Stomach (tissue), 19 donors: ENCODE measurements at places on chromosomes 16 and 17. TPM values are rescaled to one million over a fixed set of nuclear protein-coding genes. Genes with fewer than 3 reads are reported as not detected.

DNA sequence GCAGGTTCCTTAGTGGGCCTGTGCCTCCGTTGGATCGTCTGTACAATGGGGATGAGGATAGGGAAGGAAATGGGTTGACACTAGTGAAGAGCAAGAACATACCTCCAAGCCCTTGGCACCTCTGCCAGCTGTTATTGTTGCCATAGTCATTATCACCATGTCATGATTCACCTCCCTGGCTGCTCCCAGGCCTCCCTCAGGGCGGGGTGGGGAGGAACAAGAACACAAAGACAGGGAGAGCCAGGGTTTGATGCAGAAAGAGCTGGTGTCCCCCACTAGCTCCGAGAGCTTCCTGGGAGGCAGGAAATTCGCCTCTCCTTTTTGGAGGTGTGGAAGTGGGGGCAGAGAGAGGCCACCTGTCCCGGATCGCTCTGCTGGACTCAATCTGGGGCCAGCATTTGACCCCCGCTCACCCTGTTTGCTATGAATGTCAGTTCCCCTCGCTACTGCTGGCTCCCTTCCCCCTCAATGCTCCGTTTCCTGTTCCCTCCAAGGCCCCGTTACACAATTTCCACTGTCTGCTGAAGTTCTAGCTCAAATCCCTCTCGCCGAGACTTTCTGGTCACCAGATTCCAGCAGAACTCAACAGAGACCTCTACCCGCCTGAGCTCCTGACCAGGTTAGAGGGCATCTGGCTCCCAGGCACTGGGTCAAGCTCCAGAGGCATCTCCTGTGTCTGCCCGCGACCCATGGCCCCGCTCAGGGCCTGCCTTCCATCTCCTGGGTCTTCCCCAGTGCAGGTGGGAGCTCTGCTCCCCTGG lies 9.1 kb downstream of the TIMP2 start:
- no peaks in the 10 kb centered on the region for H3K27me3 ChIP-seq
- H3K4me1 ChIP-seq = peaks cover 97% of the 10 kb centered on the region
- DNase-seq = no peak
- no peak overlapping the region for H3K4me3 ChIP-seq

- H3K36me3 ChIP-seq = no peaks in the 10 kb centered on the region
- DNase-seq = no peak
- no peaks in the 10 kb centered on the region for H3K27me3 ChIP-seq
- H3K27ac ChIP-seq = no peak overlapping the region
- H3K4me1 ChIP-seq = no peaks in the 10 kb centered on the region
These were observed 353.0 kb upstream of the EEF2KMT start for GRCh38 chr16:5450409-5451104.

DNA sequence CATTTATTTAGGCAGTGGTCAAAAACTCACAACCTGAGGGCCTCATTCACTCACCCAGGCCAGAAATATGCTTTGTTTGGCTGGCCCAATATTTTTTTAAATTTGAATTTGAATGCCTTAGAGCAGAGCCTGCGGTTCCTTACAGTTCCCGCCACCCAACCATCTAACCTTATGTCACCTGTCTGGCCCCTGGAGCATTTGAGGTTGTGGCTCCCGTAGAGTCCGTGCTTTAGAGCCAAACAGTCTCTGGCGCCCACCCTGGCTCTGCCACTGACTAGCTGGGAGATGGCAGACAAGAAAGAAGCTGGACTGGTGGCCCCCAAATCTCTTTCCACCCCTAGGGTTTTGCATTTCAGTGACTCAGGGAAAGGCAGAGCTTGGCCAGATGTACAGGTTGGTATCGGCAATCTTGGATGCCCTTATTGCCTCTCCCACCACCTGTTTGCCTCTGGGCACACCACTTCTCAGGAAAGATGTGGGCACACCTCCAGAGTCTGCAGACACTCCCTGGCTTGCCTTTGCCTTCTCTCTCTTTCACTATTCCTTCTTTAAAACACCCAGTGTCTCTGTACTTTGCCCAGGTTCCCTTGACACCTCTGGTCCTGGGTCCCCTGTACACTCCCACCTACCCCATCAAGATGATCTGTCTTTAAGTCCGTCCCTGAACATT lies 1.9 kb upstream of the MAP3K14 start:
- H3K27me3 ChIP-seq = no peaks in the 10 kb centered on the region
- no peak overlapping the region for H3K4me3 ChIP-seq
- H3K36me3 ChIP-seq = no peaks in the 10 kb centered on the region
- H3K4me1 ChIP-seq = peaks cover 37% of the 10 kb centered on the region
- peak overlapping the region; percentile 96 for H3K27ac ChIP-seq
- DNase-seq = peak; percentile 56

GRCh38 chr16:66427036-66427860 lies at the start of gene BEAN1:
TSS of gene BEAN1 (plus strand) at chr16:66427295. CDS start at chr16:66437677, 10,382 bp downstream.
- H3K4me3 ChIP-seq = peak within 1 kb of the TSS; percentile 49
- peaks cover 15% of the 10 kb centered on the region for H3K27me3 ChIP-seq
- no peak within 1 kb of the TSS for H3K27ac ChIP-seq
- no peaks in the 10 kb centered on the region for H3K36me3 ChIP-seq
- no peak for DNase-seq

GRCh38 chr17:79842656-79843473 lies 3.6 kb upstream of the CBX4 start:
- H3K27ac ChIP-seq = no peak overlapping the region
- peak overlapping the region; percentile 52 for H3K4me3 ChIP-seq
- peaks cover 71% of the 10 kb centered on the region for H3K4me1 ChIP-seq
- no peaks in the 10 kb centered on the region for H3K36me3 ChIP-seq
- peaks cover 31% of the 10 kb centered on the region for H3K27me3 ChIP-seq

- no peak overlapping the region for H3K27ac ChIP-seq
- H3K36me3 ChIP-seq = no peaks in the 10 kb centered on the region
- peaks cover 7% of the 10 kb centered on the region for H3K4me1 ChIP-seq
- no peak for DNase-seq
These were observed 343.2 kb downstream of the PMP22 start for GRCh38 chr17:14921936-14922335.

GRCh38 chr16:46582313-46582712 lies 38.9 kb downstream of the SHCBP1 start:
- no peak overlapping the region for H3K4me3 ChIP-seq
- H3K4me1 ChIP-seq = no peaks in the 10 kb centered on the region
- H3K36me3 ChIP-seq = no peaks in the 10 kb centered on the region

DNA sequence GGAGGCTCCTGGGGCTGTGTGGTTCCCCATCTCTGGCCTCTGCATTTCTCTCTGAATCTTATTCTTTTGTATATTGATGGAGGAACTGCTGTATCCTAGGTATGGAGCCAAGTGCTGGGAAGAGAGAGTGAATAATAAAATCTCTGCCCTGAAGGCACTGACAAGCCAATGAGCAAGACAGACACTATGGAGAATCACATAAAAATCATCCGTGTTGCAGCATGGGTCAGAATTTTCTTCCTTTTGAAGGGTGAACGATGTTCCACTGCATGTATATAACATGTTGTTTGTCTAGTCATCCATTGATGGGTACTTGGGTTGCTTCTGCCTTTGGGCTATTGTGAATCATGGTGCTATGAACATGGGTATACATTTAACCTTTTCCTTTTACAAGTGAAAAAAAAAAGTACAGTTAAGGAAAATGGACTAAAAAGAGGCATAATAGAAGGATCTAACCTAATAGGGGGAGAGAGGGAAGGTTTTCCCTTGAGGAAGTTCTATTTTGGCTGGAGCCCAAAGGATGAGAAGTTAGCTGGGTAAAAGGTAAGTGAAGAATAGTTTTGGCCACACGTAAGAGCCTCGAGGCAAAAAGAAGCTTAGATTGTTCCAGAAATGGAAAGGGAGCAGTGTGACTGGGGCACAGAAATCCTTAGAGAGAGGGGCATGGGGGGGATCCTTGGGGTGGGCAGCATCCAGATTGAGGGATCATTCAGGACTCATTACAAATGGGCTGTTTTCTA lies 32.3 kb upstream of the GNA13 start:
- H3K4me3 ChIP-seq = no peak overlapping the region
- H3K4me1 ChIP-seq = no peaks in the 10 kb centered on the region
- H3K27ac ChIP-seq = no peak overlapping the region
- no peaks in the 10 kb centered on the region for H3K36me3 ChIP-seq
- H3K27me3 ChIP-seq = no peaks in the 10 kb centered on the region
- no peak for DNase-seq

Gene FMNL1
- total RNA-seq = 8.1 TPM
